ENCODE measurements at places on chromosomes 5 and 9.

- no peak for DNase-seq
These were observed 824.3 kb downstream of the SEMA5A start for GRCh38 chr5:8721536-8721935.

DNA sequence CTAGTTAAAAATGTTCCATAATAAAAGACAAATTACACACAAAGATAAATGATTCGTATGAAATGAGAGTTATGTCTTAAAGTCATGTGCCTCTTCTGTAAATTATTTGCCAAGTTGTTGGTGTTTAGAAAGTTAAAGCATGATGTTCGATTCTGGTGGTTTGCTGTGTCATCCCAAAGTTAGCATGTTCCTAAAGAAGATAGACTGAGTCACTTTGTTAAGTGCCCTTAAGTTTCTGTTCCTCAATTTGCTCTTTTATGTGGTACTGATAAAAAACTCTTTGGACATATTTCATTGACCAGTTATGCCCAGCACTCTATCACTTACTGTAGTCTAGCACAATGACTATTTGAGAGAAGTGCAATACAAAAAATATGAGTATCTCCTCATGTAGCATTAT, 366.9 kb upstream of the ZNF608 start:
- DNase-seq: no peak

DNA sequence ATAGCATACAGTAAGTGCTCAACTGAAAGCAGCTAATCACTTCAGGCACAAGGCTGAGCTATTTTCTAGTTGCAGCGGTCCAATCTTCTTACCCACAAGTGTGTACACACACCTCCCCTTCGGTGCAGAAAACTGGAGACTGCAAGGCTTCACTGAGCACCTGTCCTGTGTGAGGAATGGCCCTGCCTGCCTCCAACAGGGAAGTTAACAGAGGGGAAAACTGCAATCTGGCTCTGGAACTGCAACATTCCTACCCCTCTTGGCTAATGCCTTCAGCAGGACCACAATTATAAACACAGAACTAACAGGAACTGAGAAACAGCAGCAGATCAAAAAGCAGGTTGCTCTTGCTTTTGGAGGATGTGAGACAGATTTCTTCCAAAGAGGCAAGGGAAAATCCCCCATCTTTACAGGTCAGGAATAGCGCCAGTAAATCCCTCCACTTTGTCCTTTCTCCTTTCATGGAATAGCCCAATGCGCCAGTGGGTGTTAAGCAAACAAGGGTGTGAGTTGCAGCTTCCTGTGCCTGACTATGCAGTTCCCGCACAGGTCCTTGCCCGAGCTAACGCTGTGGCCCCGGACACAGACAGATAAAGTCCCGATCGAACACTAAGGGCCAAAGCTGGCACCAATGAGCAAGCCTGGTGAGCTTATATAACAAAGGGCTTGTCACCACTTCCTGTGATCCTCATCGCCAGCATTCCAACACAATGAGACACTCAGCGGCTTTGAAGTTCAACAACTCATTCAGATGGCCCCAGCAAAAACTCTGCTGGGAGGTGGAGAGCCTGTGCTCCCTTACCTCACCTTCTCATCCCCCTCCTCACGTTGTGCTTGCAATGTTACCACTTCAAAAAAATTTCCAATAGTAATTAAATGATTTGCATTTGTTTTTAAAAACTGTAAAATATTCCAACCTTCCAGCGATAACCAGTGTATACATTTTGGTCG, 21.5 kb downstream of the SHB start:
- DNase-seq: peak; percentile 84

DNA sequence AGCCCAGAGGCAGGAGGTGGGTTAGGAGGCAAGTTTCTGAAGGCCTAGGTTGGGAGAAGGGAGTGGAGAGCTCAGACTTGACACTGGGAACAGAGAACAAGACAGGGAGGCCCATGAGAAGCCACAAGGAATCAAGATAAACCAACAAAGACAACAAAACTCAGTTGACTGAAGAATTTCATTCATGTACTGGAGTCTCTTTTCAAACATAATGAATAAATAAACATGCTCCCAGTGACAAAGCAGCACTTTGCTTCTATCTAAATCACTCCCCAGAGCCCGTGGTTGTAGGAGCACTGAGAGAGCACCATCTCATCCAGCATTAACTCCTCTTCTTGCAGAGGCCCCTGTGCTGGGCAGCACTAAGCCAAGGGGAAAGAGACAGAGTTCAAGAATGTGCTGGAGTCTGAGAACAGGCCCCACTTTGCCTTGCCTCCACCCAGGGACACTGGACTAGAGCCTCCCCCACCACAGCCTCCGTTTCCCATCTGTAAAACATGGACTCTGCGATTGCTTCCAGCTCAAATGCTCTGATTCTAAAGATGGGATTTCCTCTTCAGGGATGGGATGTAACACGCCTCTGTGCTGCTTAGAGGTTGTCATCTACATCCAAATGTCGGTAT, 282.0 kb downstream of the SPOCK1 start:
- no peak for DNase-seq

- DNase-seq: no peak
These were observed 7.0 kb upstream of the RASGEF1C start for GRCh38 chr5:180215783-180216630.

GRCh38 chr9:108720191-108720642, 135.6 kb downstream of the ACTL7B start:
- DNase-seq: no peak

GRCh38 chr9:126144603-126145456, 181.8 kb upstream of the MVB12B start:
- DNase-seq: no peak

DNA sequence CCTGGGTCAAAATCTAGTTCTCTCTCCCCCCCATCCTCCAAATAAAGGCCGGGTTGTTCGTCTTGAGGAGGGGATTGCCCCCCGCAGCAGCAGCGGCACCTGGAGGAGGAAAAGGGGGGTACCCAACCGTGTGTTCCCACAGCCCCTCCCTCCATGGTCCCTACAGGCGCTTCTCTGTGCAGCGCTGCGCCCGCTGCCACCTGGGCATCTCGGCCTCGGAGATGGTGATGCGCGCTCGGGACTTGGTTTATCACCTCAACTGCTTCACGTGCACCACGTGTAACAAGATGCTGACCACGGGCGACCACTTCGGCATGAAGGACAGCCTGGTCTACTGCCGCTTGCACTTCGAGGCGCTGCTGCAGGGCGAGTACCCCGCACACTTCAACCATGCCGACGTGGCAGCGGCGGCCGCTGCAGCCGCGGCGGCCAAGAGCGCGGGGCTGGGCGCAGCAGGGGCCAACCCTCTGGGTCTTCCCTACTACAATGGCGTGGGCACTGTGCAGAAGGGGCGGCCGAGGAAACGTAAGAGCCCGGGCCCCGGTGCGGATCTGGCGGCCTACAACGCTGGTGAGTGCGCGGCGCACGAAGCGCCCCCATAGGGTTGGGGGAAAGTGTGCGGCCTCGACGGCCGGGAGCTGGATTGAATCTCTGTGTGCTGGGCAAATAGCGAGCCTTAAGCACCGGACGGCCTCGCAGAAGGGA, 3.5 kb downstream of the LHX2 start:
- no peak for DNase-seq

GRCh38 chr5:64834611-64835010, 65.9 kb downstream of the CWC27 start:
- DNase-seq: no peak

DNA sequence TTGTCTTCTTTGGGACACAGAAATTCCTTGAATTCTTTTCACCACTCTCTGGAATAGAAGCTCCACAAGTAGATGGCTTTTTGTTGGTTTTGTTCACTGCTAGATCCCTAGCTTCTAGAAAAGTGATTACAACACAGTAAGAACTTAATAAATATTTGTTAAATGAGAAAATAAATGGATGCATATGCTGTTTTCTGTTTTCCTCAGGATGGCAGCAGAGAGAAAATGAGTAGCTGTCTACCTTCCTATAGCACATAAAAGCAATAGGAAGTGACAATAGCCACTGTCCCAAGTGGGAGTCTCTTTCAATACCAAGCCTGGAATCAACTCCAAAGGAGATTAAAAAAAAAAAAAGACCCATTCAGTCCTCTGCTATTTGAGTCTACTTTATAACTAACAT, 100.6 kb upstream of the NREP start:
- peak; percentile 17 for DNase-seq

DNA sequence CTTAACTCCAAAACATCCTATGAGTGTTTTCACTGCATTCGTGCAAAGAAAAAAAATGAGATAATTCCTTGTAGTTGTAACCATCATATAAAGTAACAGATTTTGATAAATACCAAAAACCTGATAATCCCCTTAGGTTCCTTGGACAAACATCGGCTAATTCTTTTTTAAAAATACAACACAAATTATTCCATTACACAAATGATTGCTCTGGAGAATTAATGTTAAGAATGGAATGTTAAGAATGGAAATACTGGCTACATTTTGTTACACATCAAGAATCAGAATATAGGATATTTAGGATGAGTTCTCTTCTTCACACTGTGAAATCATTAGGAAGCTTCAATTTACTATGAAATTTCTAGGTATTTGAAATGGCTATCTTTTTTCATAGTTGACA, 139.4 kb downstream of the LPAR1 start:
- no peak for DNase-seq

- DNase-seq: peak; percentile 47
These were observed 32.1 kb downstream of the MARCHF3 start for GRCh38 chr5:126998201-126998631.

DNA sequence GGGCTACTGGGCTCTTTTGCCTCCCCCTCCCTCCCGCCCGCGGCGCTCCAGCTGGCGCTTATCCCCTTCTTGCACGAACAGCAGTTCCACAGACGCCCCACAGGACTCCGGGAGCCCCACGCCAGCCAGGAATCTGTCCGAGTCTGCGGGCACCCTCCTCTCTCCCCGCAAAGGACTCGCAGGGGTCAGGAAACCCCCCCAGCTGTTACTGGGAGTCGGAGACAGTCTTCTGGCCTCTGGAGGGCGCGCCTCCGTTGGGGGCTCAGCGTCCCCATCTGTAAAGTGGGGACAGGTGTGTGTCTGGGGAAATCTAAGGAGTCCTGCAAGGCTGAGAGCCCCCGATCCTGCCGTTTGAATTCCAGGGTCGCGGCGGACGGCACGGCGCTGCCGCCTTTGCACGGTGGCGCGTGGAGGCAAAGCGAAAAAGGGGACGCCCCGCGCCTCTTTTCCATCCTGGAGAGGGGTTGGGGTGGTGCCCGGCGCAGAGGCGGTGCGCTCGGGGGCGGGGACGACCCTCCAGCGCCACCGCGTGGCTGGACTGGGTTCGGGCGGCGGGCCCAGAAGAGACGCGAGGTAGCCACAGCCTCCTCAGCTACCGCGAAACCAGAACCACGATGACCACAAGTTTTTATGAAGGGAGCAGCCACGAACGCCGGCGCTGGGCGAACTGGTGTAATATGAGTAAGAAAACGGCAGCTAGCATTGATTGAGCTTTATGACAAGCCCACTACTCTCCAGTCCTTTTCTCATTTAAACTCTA, 2.8 kb upstream of the CCIN start:
- DNase-seq: peak; percentile 78

DNA sequence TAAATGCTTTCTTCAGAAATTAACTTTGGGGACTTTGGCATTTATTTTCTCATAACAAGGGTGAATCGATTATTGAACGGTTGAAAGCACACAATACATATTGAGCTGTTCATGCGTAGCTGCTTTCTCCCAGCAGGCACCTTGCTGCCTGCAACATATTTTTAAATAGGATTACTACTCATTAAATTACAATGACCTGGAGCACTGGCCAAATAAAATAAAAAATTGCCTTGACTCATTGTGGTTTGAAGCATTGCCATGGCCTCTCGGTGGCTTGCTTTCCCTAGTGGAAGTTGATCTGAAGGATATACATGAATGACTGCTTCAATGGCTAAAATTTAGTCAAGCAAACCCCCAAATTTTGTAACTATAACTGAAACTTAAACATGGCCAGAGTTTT, 181.6 kb upstream of the NUDT12 start:
- peak; percentile 55 for DNase-seq

- no peak for DNase-seq
These were observed 251.6 kb downstream of the GRIA1 start for GRCh38 chr5:153742060-153742459.

GRCh38 chr5:151104795-151105194, 24.0 kb upstream of the TNIP1 start:
- DNase-seq: peak; percentile 63

DNA sequence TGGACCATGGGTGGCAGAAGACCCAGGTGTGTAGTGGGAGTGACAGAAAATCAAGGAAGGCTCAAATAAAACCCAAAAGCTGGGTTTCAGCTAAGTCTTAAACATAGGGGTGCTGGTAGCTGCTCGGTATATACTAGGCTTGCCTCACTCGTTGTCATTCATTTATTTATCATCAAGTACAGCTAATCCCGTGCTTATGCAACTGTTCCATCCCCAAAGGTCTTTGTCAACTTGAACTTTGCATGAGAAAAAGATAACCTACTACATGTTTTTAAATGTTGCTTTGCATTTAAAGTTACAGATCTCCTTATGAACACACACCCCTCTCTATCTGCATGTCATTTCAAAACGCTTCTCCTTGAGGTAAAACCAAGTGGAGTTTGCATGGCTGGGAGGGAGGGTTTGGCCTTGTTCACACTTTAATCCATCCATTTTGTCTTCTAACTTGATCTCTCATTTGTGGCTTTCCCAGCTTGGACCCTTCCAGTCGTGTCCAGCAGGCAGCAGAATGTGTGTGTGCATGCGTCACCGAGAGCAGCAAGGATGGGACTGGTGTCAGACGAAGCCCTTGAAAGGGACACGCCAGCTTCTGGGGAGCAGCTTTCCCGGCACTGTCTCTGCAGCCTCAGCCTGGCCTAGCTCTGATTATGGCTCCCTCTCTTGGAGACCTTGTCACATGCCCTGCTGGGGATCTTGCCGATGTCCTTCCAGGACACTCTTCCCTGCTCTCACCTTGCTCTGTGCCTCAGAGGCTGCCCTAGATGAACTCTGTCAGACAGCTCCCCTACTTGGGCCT, 133.5 kb downstream of the GADD45G start:
- DNase-seq: no peak

DNA sequence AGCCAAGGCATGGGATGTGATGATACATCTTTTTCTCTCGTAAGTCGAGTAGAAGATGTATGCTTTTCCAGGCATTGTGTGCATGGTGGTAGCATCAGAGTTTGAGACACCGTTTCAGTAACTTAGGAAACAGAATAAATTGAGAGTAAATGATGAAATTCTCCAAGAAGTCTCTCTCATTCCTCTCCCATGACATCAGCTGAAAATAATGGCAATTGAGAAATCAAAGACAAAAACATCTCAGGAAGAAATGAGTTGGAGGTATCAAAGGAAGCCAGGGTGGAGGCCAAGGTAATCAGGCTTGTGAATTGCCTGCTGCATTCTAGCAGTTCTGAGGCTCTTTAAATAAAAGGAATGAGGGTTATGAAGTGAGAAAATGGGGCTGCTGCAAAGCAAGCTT, 53.9 kb downstream of the SGCD start:
- peak; percentile 63 for DNase-seq

GRCh38 chr9:23586906-23587305, 239.1 kb downstream of the ELAVL2 start:
- no peak for DNase-seq

GRCh38 chr5:181198106-181198685, 6.8 kb downstream of the TRIM7 start:
- DNase-seq: no peak

DNA sequence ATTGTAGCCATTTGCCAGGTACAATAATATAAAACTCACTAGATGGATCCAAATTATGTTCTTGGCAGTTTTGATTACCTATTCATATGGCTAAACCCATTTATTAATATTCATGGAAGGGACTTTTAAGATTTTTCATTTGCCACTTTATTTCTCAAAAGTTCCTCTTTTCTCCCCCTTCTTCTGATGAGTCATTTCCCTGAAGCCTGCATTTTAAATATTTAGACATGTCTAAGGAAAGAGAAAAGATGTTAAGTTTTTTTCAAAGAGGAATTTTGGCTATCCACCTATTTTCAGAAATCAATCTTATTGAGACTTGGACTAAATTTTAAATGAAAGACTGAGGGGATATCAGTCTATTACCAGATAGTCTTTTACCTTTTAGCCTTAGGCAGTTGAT, 1189.4 kb downstream of the EFNA5 start:
- no peak for DNase-seq

All from HCEC 1CT (cell line).